ENCODE measurements at places on chromosomes 6 and 20. TPM values are rescaled to one million over a fixed set of nuclear protein-coding genes. Genes with fewer than 3 reads are reported as not detected.

GRCh38 chr6:143125864-143126573, 65.3 kb downstream of the AIG1 start:
- no peak overlapping the region for H3K4me3 ChIP-seq
- DNase-seq = no peak
- no peaks in the 10 kb centered on the region for H3K36me3 ChIP-seq
- no peak overlapping the region for H3K27ac ChIP-seq

DNA sequence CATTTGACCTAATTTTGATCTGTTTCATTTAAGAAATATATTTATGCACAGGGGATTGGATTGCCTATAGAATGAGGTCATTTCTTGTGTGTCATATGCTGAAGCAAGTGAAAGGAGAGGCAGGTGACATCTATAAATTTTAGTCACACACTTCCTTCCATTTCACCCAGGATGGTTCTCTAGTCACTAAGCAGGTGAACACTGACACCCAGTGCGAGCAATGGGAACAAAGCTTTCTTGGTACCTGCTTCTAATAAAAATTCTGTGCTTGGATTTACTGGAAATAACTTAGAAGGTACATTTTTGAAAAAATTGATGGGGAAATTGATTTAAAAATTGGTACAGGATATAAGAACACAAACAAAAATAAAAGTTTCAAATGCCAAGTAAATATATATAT, 66.9 kb upstream of the MC3R start:
- peaks cover 3% of the 10 kb centered on the region for H3K27me3 ChIP-seq
- no peaks in the 10 kb centered on the region for H3K36me3 ChIP-seq
- H3K4me3 ChIP-seq = no peak overlapping the region
- no peak for DNase-seq
- no peak overlapping the region for H3K27ac ChIP-seq

GRCh38 chr20:53911301-53911700, 159.1 kb downstream of the BCAS1 start:
- H3K4me1 ChIP-seq = peaks cover 13% of the 10 kb centered on the region
- H3K36me3 ChIP-seq = no peaks in the 10 kb centered on the region
- no peak overlapping the region for H3K4me3 ChIP-seq

GRCh38 chr20:50216543-50217206, 26.0 kb downstream of the CEBPB start:
- H3K4me1 ChIP-seq = peaks cover 9% of the 10 kb centered on the region
- no peak overlapping the region for H3K4me3 ChIP-seq
- H3K27me3 ChIP-seq = no peaks in the 10 kb centered on the region
- DNase-seq = peak; percentile 83
- no peaks in the 10 kb centered on the region for H3K36me3 ChIP-seq

- H3K4me1 ChIP-seq = no peaks in the 10 kb centered on the region
- DNase-seq = no peak
- H3K4me3 ChIP-seq = no peak overlapping the region
- H3K27me3 ChIP-seq = no peaks in the 10 kb centered on the region
Observed at GRCh38 chr20:47862574-47863240, 77.4 kb upstream of the SULF2 start.

DNA sequence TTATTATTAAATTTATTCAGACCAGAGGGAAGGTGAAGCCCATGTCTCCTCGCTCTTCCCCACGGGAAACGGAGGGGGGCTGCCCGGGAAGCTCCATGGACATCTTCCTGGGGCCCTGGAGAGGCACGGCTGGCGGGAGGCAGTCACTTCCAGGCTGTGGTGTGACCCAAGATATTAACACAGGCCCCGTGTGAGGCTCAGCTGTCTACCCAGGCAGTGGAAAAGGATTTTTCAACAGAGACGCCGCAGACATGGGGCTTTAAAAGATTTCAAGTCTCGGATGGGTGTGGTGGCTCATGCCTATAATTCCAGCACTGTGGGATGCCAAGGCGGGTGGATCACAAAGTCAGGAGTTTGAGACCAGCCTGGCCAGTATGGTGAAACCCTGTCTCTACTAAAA, 117.9 kb downstream of the ERMARD start:
- peaks cover 6% of the 10 kb centered on the region for H3K4me1 ChIP-seq
- H3K27me3 ChIP-seq = no peaks in the 10 kb centered on the region
- no peak overlapping the region for H3K4me3 ChIP-seq
- H3K27ac ChIP-seq = no peak overlapping the region

DNA sequence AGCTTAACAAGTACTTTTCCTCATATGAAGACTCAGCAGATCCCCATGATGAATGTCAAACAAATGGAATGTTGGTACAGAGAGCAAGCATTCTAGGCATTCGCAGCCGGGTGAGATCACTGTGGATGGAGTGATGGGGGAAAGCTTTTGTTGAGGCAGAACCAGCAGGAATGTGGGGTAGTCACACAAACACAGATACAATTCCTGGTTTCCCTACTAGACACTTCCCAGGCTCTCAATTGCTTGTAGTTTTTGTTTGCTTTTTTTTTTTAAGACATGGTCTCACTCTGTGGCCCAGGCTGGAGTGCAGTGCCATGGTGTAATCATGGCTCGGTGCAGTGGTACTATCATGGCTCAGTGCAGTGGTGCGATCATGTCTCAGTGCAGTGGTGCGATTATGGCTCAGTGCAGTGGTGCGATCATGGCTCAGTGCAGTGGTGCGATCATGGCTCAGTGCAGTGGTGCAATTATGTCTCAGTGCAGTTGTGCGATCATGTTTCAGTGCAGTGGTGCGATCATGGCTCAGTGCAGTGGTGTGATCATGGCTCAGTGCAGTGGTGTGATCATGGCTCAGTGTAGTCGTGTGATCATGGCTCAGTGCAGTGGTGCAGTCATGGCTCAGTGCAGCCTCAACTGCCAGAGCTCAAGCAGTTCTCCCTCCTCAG, 15.4 kb upstream of the IER3 start:
- DNase-seq = peak; percentile 48
- H3K27ac ChIP-seq = no peak overlapping the region
- H3K36me3 ChIP-seq = no peaks in the 10 kb centered on the region

GRCh38 chr6:22575190-22575589, 5.8 kb downstream of the HDGFL1 start:
- DNase-seq = no peak
- no peaks in the 10 kb centered on the region for H3K27me3 ChIP-seq
- H3K27ac ChIP-seq = no peak overlapping the region
- H3K36me3 ChIP-seq = no peaks in the 10 kb centered on the region

DNA sequence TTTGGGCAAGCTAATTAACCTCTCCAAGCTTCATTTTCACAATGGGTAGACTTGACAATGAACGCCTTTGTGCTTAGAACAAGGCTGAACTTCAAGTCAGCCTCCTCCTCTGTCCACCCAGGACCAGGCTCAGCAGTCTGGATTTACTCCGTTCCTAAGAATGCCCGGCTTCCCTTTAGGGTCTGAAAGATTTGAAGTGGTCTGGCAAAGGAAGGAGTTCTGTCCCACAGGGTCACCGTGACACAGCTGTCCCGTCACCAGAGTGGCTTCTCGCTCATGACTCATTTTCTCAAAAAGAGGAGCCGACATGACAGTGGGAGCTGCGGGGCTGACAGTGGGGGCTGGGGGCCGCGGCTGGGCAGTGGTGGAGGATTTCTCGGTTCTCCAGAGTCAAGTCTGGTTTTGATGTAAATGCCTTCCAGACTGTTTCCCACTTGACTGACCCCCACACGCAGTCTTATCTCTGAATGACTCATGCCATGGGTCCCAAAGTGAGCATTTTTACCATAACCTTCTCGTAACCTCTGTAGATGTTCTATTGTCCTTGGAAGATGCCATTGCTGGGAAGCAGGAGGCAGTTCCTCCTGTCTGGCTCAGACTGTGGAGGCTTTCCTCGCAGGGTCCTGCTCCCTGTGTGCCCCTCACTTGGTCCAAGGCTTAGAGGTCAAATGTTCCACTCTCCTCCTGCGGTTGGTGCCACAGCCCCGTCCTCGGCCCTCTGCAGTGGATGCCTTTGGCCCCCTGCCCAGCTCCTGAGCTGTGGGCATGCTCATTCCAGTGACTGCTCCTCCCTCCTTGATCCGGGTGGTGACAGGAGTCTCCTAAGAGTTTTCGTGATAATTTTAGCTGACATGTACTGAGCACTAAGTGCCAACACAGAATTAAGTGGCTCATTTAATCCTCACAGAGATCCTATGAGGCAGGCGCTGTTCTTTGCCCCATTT, 253.1 kb downstream of the FNDC1 start:
- no peaks in the 10 kb centered on the region for H3K27me3 ChIP-seq
- H3K4me3 ChIP-seq = no peak overlapping the region
- no peak overlapping the region for H3K27ac ChIP-seq
- DNase-seq = peak; percentile 26

- no peak overlapping the region for H3K4me3 ChIP-seq
- H3K4me1 ChIP-seq = peaks cover 19% of the 10 kb centered on the region
- no peaks in the 10 kb centered on the region for H3K36me3 ChIP-seq
- no peak for DNase-seq
- H3K27ac ChIP-seq = no peak overlapping the region
Observed at GRCh38 chr6:125867483-125867942, 76.8 kb downstream of the NCOA7 start.

The BMP7 gene
- total RNA-seq = 8.4 TPM

The BNIP5 gene
- 3.5 TPM for total RNA-seq

The KIF6 gene
- 0.37 TPM for total RNA-seq

Data from stomach (tissue), 19 donors.